SK-MEL-5 (cell line): ENCODE measurements at places on chromosomes 6 and 20.

- no peak for DNase-seq
Measured at GRCh38 chr6:25689966-25690365, 38.0 kb downstream of the SCGN start.

DNA sequence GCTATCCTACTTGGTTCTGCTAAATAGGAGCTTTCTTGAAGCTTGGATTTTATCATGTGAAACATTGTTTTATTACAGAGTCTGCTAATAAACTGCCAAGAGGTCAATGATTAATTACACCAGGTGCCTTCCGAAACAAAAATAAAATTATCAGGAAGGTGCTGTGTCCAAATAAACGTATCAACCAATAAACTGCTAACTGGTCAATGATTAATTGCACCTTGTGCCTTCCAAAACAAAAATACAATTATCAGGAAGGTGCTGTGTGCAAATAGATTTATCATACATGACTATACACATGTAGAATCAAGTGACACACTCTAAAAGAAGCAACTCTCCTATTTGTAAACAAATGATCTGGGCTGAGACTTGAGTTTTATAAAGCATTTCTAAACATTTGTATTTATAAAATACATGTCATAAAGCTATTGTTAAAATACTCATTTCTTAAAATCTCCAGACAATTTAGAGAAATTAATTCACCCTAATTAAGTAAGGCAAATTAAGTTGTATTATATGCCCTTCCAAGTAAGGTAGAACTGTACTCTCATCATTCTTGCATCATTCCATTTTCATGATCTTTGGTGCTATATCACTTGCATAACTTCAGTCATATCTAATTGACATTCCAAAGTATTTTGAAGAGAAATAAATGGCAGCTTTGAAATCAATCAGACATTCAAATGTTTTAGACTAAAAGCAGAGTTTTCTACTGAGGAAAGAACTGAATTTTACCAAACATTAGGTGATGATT lies 26.8 kb downstream of the SPTLC3 start:
- DNase-seq = no peak

DNA sequence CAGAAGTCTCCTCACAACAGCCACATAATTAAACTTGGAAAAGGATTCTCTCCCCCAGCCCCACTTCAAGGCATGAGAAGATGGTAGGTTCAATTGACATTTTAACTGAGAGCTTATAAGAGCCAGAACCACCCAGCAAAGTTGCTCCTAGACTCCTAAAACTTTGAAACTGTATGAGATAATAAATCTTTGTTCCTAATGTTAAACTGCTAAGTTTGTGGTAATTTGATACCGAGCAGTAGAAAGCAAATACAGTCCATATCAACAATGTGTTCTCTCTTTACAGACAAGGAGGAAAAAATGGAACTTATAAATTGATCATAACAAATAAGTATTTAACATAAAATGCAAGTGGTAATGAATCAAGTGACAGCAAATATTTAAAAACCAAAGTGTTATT lies 831.8 kb downstream of the MAFB start:
- DNase-seq = no peak

GRCh38 chr6:125637207-125637606 lies 112.2 kb upstream of the HEY2 start:
- peak; percentile 92 for DNase-seq

GRCh38 chr20:20795119-20795518 lies 82.7 kb upstream of the RALGAPA2 start:
- no peak for DNase-seq

DNA sequence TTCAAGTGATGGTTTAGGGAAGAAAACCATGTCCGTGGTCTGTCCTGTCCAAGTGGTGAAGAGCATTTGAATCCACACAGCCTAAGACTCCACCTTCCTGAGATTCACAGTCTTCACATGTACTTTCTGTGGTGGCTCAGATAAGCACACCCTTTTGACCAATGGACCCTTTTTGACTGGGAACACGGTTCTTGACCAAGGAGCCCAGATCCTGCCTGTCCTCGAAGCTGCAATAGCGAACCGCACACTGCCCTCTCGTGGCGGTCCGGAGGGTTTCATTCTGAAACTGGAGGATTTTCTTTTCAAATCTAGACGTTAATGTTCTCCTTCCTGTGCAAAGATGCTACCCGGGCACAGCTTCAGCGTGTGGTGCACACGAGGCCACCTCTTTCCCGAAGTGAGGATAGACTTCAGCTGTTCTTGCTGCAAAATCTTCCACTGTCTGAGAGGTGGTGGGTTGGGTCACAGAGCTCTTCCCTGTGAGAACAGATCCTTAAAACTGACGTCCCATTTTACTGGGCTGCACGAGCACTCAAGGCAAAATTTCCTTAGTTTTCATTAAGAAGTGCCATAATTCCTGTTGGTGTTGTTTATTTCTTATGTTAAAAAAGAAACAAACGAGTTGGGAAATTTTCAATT lies 90.5 kb downstream of the SYNJ2 start:
- DNase-seq = peak; percentile 69

GRCh38 chr6:86856379-86856778 lies 80.9 kb upstream of the HTR1E start:
- DNase-seq = no peak
